Naive B cell (primary cell): ENCODE measurements at places on chromosomes 11 and 22. TPM values are rescaled to one million over a fixed set of nuclear protein-coding genes. Genes with fewer than 3 reads are reported as not detected.

DNA sequence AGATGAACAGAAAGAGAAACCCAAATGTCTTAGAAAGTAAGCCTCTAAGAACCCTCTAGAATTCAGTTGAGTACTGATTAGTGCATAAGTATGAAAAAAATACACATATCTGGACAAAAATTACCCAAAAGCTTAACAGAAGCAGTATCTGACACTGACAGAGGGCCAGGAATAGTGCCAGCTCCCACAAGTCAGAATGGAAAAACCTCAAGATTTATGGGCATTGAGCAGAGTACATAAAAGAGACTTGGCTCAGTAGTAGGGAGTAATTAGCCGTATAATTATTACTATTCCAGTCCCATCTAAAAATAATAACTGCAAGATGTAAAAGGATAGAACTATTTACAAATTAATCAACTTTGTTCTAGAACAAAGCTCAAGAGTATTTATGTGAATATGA lies 834.5 kb downstream of the FAM181B start:
- no peak for DNase-seq

GRCh38 chr11:57868491-57868890 lies 106.9 kb downstream of the CTNND1 start:
- no peak for DNase-seq

DNA sequence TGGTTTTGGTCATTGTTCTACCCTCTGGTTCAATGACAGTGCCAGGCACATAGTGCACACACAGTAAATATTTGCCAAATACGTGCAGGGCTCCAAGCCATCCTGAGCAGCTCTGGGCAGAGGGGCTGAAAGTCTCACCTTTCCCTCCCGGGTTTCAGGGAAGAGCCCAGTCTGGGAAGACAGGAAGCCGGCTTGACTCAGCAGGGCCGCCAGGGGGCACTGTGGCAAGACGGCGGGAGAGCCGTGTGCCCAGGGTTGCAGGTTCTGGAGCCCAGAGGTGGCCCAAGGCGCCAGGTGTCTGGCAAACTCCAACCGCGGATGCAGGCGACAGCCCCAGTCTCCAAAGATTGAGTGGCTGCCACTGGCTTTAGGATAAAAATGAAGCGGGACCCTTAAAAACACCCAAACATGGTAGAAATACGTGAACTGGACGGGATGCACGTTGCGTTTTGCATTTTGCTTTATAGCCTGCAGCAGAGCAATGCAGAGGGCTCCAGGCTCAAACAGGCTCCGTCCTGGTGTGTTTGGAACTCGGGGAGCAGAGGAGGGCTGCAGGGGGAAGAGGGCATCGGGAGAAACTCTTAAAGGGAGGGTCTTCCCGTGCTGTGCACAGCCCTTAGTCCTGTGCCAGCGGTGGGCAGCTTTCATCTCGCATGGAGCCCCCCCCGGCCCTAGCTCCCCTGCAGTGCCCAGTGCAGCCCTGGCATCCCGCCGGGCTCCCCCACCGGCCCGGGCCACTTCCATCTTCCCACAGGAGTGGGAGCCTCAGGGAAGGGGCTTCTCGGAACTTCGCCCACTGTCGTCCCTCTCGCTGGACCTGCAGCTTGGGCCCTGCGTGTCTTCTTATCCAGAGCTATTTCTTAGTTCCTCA lies 10.7 kb downstream of the KRTAP5-5 start:
- no peak for DNase-seq

- DNase-seq: no peak
Observed at GRCh38 chr11:101880222-101880621, 34.6 kb upstream of the CEP126 start.

ABCC8 gene
- polyA plus RNA-seq: not detected
